ENCODE measurements at places on chromosomes 12 and 14.

GRCh38 chr14:89658977-89659670 is 242.1 kb upstream of the FOXN3 start:
- no peak for DNase-seq

DNA sequence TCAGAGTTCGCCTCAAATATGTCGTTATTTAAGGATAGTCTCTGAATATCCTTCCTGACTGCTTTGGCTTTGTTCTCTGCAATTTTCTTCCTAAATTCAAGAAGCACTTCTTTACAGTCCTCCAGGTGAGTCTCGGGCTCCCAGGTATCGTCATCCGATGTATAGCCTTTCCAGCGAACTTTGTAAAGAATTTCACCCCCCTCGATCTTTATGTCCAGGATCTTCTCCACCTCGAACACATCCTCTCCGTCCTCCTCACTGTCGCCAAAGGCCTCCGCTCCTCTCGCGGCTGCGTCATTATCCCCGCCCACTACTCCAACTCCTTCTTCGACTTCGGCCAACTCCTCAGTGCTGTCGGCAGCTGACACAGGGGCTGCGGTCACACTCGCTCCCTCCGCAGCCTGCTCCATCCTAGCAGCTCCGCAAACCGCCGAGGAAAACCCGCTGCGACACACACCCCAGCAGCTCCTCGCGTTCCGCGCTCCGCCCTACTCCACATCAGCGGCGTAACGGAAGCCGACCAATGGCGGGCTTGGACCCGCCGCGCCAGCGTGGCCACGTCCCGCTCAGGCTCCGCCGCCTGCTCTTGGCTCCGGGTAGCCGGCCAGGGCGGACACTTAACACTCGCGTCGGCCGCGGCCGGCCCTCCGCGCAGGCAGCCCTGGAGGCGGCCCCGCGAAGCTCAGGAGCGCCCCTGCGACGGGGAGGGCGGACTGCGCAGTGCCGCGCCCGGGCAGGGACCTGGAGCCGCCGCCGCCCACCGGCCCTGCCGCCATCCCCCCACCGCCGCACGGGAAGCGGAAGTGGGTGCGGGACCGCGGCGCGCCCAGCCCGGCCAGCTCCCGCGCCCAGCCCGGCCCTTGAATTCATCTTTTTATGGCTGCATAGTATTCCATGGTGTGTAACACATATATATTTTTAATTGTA is 4.1 kb downstream of the CD163L1 start:
- no peak for DNase-seq

GRCh38 chr12:39723831-39724230 is 104.2 kb upstream of the ABCD2 start:
- no peak for DNase-seq

- no peak for DNase-seq
These were observed 77.2 kb upstream of the PRICKLE1 start for GRCh38 chr12:42666671-42667243.
